ENCODE measurements at places on chromosomes 3 and 15.

GRCh38 chr15:68228143-68228970 is 1.2 kb downstream of the CLN6 start:
- no peak for DNase-seq

DNA sequence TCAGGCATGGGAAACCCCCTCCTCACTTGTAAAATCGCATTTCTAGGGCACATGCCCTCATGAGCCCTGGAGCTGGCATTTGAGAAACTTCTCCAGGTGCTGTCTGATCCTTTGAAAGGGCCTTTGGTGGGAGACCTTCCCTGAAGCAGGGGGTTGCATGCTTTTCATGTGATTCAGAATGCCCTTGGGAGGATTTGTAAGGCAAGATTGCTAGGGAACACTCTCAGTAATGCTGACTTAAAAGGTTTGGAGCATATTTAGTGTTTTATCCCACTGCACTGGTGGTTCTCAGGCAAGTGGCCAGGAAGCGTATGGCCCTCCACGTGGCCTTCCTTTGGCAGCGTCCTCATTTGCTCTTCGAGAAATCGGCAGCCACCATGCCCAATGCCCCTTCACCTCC is 164.1 kb downstream of the ARRDC4 start:
- no peak for DNase-seq

DNA sequence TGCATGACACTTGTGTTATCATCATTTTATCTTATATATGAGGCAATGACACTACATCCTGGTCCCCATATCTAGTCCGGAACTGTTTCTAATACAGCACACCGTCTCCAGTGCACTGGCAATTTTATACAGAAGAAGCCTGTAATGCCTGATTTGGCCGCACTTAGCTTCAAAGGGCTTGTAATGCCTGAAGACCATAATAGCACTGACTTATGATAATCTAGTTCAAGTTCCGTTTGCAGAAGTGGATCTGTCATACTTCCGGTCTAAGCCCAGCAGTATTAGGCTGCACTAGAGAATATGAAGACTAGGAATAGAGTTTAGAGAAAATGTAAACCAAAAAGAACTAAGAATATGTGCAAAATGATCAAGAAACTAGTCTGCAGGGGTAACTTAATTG is 1.3 kb downstream of the BNIP2 start:
- peak; percentile 11 for DNase-seq

GRCh38 chr3:170475092-170475685 is 56.5 kb downstream of the CLDN11 start:
- no peak for DNase-seq

DNA sequence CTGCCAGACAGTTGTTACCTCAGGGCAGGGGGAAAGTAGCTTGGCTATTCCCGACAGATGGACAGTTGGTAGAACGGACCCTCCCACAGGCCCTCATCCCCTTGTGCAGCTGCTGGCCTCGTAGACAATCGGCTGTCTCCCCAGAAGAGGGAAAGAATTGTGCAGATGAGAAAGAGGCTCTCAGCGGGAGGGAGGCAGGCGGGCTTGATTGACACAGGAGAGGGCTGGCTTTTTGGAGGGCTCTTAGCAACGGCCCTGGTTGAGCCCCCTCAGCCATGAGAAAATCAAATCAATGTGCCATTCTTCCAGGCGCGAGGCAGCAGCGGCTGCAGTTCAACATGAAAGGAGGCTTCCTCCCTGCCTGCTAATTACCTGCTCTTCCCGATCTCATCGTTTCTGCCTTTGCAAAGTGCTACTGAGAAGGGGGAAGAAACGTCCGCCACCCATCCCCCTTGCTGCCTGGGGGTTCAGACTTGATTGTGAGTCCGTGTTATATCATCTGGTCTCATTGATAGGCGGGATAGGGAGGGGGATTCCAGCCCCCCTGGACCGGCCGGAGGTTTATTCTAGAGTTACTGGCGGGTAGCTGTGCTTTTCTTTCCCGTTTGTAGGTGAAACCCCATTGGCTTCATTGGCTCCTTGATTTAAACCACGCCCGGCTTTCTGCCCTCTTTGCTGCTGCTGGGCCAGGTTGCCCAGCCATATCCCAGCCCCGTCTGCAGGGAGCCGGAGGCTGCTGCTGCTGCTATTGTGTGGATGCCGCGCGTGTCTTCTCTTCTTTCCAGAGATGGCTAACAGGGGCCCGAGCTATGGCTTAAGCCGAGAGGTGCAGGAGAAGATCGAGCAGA is at the start of gene TAGLN3:
TAGLN3 (plus strand) TSS at position 287 of the 848 bp plus-strand sequence; CDS start at position 788, 501 bp downstream.
- peak; percentile 48 for DNase-seq

DNA sequence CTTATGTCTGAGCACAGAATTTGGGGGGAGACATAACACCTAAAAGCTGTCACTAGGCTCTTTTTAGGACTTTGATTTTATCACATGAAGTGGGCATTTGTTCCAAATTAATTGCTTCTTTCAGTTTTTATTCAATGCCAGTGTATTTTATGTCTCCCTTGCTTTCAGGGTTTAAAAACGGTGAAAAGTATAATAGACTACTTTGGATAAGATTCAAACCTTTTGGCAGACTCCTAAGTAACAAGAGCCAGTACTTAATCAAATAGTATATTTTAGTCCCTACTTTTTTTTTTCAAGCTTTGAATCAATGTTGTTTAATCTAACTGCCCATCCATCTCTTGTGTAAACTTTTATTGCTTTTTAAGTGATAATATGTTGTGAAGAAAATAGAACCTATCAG is 847.2 kb upstream of the DPPA4 start:
- no peak for DNase-seq

DNA sequence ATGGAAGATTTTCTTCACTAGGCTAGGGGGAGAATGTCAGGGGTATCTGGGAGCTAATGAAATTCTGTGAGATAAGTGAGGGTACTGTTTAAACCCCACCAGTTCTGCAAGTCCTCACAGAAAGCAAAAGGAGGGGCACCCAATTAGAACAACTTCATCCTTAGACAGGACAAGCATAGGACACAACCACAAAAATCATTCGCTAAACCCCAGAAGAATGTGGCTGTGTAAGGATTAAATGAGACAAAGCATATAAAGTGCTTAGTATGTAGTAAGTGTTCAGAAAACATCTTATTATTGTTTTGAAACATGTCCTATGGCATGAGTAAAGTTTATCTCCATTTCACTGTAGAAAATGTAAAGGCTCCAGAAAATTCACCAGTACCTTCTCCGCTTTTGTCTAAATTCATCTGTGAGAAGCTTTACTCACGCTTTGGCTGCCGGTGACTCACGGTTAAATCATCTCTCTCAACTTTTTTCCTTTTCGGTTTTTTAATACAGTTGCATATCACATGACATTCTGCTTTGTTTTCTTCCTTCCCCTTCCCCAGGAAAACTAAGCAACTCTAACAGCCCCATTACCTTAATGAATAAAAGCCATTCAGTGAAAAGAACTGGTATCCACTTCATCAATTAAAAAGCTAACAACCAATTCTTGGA is 1.7 kb downstream of the CLRN1 start:
- no peak for DNase-seq

DNA sequence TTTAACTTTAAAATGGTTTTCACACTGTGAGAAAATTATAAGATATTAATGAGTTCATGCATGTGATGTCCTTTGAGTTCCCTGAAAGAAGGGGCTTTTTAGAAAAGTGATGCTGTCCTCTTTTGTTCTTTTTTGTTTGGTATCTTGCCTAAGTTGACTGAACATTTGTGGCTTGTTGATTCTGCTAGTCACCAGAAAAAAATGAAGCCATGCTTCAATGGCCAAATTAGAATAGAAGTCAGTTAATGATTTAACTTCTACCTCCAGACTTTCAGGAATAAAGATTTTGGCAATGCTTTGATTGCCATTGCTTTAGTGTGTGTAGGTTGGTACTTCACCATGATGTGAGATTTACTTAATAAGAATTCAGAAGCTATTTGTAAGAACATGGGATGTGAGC is 260.6 kb upstream of the NECTIN3 start:
- no peak for DNase-seq

GRCh38 chr3:159513444-159513843 is 475.2 kb upstream of the IL12A start:
- DNase-seq: no peak
